ENCODE measurements at places on chromosomes 1 and 21.

DNA sequence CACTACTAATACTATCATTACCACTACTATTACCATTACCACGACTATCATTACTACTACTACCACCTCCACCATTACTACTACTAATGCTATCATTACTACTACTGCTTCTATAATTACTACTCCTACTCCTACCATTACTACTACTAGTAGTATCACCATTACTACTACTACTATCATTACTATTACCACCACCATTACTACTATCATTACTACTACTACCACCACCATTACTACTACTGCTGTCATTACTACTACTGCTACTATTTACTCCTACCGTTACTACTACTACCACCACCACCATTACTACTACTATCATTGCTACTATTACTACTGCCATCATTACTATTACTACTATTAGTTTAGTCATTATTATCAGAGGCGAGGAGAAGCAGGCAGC, 140.9 kb upstream of the KCNJ15 start:
- no peak for DNase-seq

GRCh38 chr1:153827168-153827964, 52.2 kb downstream of the SLC27A3 start:
- no peak for DNase-seq

- no peak for DNase-seq
These were observed 228.5 kb upstream of the C1orf174 start for GRCh38 chr1:4128616-4129015.

DNA sequence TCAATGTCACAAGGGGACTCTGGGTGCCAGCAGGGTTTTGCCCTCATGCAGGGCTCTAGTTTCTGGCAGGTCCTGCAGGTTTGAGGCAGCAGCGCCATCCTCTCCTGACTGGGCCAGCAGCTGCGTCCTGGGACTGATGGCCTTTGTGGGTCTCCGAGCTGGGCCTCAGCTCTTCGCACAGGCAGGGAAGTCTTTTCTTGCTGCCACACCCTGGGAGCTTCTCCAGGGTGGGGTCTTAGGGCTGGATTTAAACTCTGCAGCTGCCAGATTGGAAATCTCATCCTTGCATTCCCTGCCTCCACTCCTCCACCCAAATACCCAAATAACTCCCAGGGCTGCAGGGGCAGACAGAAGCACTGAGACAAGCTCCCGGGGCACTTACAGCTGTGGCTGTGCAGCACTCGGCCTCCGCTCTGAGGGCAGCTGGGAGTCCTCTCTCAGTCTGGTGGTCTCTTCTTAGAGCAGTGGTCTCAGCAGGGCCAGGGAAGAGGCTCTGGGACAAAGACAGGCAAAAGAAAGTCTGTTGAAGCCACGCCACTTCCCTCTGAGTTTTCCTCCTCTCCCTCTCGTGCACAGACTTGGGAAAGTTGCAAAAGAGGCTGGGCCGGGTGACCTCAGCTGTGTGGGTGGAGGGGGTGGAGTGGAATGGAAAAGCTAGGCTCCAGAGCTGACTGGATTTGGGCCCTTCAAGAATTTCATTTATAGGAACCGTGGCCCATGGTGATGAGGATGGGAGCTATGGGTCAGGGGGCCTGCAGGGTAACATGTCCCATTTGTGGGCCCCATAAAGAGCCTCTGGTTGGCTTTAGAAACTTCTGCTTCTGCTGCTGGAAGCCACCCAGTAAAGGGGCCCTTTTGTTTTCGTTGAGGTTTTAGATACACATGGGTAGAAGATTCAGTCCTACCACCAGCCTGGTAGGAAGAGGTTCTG, at the start of gene RAB7B:
Gene RAB7B (minus strand): TSS at position 525 of the 931 bp plus-strand sequence. CDS start 9,260 bp downstream, outside the sequence.
- no peak for DNase-seq

DNA sequence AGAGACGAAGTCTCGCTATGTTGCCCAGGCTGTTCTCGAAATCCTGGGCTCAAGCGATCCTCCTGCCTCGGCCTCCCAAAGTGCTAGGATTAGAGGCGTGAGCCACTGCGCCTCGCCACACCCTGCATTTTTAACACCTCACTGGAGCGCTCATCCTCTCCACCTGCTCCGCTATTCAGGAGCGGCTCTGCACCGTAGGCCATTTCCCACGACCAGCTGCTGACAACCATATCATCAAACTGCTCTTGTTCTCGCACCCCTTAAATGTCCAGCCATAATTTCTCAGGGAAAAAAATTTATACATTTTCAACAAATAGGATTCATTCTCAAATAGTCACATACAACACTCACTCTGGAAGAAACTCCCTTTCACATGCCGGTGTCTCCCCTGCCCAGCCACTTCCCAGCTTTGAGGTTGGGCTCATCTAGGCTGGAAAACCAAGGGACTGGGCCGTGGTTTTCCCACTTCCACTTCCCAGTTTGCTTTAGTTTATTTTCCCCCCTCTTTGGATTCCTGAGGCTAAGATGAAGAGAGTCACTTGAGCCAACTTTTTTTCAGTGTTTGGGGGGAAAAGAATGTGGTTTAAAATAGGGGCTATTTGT, 639 bp upstream of the IPO9 start:
- DNase-seq = no peak

GRCh38 chr1:159005676-159006075, 4.0 kb upstream of the IFI16 start:
- no peak for DNase-seq

- no peak for DNase-seq
These were observed 26.7 kb upstream of the RSPO1 start for GRCh38 chr1:37661401-37661800.

All from stimulated activated CD8-positive, alpha-beta memory T cell treated with anti-CD3 and anti-CD28 coated beads, Interleukin-4, amount 100 ng/mL, for 24 hours (primary cell).